ENCODE measurements at places on chromosomes 7 and 10.

GRCh38 chr7:151129960-151130591 lies 37.4 kb downstream of the GBX1 start:
- DNase-seq = no peak

- no peak for DNase-seq
These were observed 15.1 kb upstream of the CUBN start for GRCh38 chr10:17144757-17145156.

DNA sequence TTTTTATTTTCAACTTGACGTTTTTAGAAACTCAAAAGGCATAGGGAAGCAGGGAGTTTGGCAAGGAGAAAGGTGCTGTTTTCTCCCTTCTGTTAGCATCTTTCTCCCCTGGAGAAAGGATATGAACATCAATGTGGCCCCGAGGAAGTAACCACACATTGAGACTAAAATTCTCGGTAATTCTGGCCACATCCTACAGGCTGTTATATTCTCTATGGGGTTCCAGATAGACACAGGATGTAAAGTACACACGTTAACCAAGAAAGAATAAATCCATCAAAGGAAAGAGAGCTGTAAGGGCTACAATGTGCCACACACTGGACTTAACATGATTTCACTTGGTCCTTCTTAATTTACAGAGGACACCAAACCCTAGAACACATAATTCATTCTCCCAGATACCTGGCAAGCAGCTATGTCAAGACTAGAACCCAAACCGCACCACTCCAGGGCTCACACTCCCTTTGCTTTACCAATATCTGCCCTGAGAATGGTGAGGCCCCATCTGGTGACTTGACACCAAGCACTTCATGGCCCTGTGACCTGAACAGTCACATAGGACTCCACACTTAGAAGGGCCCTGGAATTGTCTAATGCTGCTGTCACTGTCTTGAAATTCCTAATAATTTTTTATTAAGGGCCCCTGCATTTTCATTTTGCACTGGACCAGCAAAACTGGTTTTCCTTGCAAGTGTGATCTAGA lies 73.9 kb downstream of the PRLHR start:
- no peak for DNase-seq

DNA sequence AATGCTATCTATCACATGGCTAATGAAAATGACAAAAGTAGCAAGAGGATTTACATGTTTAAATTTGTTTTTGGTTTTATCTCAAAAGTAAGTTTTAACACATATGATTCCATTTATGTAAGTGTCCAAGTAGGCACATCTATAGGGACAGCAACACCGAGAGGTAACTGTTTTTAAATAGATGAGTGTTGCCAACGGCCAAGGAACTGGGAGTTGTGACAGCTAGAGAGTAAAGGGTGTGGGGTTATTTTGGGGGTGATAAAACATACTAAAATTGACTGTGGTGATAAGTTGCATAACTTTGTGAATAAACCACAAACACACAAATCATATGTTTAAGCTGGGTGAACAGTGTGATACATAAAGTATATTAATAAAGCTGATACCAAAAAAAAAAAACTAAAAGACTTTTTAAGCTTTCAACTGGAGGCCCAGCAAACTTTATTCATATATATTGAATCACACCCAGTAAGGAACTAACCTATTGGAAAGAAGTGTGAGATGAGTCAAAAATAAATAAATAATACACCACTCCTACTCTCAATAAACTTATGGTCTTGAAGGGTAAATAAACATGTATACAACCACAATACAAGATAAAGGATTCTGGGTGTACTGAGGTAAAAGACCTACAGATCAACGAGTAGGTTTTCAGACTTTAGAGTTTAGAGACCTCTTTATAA lies 33.0 kb downstream of the LRRC72 start:
- no peak for DNase-seq

GRCh38 chr10:110717781-110718589 lies 73.8 kb downstream of the RBM20 start:
- no peak for DNase-seq

- no peak for DNase-seq
These were observed 4.8 kb downstream of the GCC1 start for GRCh38 chr7:127580612-127581011.

- DNase-seq = no peak
These were observed 20.6 kb upstream of the GDI2 start for GRCh38 chr10:5833814-5834213.

GRCh38 chr7:69845721-69846495 lies 247.6 kb downstream of the AUTS2 start:
- DNase-seq = no peak

DNA sequence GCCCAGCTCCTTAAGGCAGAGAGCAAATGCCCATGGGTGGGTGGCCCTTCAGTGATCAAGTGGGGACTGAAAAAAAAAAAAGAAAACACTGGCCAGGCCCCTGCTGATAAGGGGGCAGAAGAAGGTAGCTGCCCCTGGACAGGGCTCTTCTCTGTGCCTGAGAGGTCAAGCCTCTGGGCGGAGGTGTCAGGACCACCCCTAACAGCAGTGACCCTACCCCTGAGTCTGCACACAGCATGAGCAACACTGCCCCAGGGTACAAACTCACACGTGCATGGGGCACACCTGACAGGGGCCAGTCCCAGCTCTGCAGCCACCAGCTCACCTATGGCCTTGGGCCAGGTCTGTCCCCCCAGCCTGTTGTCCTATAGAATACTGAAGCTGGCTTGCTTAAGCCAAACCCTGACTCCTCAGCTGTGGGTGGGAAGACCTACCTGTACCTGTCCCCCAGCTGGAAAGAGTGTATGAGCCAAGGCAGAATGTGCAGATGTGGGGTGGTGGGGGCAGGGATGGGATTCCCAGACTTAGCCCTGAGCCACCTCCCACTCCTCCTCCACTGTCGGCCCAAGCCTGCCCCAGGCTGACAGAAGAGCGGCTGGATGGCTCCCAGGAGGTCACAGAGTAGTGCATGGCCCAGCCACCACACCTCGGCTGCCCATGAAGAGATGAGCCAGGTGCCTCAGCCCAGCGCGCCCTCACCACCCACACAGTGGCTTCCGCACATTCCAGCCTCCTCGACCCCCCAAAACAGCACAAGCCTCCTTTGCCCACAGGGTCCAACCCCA lies 23.7 kb downstream of the KCNH2 start:
- DNase-seq = no peak

GRCh38 chr10:60871215-60871614 lies 72.8 kb downstream of the RHOBTB1 start:
- DNase-seq = no peak

- no peak for DNase-seq
These were observed 6.1 kb downstream of the PNLIPRP2 start for GRCh38 chr10:116626815-116627214.

GRCh38 chr7:22418251-22419046 lies 61.5 kb upstream of the RAPGEF5 start:
- no peak for DNase-seq

DNA sequence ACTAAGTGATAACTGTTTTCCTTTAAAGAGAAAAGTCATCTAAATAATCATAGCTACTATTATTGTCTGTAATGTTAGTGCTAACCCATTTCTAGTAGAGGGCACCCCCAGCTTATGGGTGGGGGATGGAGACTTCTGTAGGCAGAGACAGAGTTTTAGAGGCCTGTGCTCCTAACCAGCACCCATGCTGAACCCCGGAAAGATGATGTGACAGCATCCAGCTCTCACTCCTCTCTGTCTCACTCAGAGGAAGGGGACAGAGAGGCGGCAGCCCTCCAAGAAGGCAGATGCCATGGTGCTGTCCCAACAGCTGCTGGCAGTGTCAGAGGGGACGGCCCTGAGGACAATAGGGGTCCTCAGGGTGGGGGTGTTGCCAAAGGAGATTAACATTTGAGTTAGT lies 74.4 kb upstream of the PRLHR start:
- DNase-seq = no peak

- no peak for DNase-seq
These were observed 41.4 kb upstream of the SLC26A5 start for GRCh38 chr7:103487419-103487818.

GRCh38 chr7:79563821-79564522 lies 110.5 kb upstream of the MAGI2 start:
- DNase-seq = no peak

- DNase-seq = no peak
These were observed 62.1 kb upstream of the LYZL2 start for GRCh38 chr10:30691639-30692015.

DNA sequence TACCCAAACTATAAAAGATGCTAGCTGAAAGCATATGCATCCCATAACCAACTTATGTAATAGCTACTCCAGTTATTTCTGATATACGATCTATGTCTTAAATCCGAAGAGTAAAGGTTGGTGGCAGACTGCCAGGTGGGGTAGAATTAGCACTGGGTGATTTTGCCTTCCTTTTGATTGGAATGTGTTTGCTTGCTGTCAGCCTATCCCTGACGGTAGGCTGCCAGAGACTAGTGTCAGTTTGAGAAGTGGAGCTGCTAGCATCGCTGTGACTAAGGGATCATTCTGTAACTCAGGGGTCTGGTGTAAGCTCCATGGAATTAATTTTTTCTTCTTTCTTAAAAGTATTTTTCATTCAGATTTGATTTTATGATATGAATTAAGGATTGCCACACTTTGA lies 9.5 kb upstream of the SEM1 start:
- no peak for DNase-seq

- no peak for DNase-seq
These were observed 22.9 kb downstream of the STRIP2 start for GRCh38 chr7:129457101-129457500.

DNA sequence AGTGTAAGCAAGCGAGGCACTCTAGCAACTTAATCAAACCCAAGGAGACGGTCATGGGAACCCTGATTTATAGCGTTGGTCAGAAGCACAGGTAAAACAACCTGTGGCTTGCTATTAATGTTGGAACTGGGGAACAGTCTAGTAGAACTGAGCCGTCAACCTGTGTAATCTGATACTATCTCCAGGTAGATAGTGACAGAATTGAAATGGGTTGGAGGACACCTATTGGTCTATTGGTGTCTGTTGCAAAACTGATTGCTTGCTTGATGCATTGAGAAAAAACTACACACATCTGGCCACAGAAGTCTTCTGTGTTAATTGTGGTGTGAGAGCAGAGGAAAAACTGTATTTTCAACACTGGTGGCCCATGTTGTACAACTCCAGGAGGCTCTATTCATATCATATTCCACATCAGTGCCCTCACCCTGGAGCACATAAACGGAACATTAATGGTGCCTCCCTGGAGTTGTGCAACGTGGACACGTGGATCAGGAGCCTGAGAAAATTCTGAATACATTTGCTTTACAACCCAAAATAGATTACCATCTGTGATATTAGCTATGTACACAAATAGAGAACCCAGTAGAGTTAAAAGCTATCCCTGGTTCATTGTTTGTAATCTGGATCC lies 112.2 kb downstream of the MYO3A start:
- no peak for DNase-seq

- DNase-seq = no peak
These were observed 153.4 kb downstream of the MLLT10 start for GRCh38 chr10:21687266-21688008.

DNA sequence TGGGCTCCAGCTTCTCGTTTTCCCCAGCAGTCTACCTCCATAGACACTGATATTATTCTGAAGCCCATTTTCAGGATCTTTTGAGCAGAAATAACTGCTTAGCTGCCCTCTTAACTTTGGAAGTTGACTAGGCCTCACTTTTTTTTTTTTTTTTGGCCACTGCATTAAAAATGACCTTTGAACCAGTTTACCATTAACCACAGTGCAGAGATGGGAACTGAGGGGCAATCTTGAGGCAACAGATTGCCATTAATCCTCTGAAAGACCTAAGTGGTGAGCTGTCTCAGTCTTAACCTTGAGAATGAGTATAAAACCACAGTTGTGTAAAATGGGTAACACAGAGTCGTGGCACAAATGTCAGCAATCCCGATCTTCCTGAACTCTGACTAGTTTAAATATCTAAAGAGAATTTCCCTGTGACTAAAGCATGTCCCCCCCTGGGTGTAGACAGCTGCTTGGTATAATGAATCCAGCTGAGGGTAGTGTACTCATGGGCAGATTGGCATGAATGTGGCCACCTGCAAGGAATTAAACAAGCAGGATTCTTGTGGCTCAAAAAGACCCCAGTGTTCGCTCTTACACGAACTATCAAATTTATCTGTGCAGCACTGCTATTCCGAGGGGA lies 46.1 kb upstream of the FMC1 start:
- DNase-seq = no peak

DNA sequence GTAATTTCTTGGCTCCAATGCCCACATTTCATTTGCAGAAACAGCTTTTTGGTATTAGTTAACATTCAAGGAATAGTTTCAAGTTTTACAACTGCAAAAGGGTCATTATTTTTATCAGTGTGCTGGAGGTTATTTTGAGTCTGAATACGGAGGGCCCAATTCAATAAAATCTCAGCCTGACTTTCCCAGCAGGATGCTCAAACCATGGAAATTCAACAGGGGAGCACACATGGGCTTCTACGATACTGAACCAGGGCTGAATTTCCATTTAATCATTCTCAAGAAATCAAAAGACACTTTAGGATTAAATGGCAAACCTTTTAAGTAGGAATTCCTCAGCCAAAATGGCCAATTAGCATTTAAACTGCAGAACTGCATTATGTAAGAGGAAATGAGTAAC lies 700.9 kb upstream of the ANKRD30A start:
- DNase-seq = no peak

DNA sequence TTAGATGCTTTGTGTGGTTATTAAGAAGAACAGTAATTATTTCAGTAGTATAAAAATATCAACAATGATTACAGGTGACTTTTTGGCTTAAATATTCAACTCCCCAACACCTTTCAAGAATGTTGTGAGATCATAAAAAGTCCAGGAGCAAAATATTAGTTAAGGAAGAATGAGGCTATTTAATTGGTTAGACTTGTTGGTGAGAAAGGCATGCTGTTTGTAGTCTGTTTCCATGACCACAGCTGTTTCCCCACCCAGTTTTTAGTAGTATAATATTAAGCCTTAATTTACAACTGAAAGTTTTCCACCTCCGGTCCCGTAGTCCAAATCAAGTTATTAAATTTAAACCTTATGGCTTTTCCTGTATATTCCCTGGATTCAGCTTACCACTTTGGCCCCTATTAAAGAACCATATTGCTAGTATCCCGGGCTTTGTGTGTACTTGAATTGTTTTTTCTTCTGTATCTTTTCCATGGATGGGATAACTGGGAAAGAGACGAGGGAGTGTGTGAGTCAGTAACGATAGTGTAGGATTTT lies 133.3 kb downstream of the CELF2 start:
- DNase-seq = no peak

DNA sequence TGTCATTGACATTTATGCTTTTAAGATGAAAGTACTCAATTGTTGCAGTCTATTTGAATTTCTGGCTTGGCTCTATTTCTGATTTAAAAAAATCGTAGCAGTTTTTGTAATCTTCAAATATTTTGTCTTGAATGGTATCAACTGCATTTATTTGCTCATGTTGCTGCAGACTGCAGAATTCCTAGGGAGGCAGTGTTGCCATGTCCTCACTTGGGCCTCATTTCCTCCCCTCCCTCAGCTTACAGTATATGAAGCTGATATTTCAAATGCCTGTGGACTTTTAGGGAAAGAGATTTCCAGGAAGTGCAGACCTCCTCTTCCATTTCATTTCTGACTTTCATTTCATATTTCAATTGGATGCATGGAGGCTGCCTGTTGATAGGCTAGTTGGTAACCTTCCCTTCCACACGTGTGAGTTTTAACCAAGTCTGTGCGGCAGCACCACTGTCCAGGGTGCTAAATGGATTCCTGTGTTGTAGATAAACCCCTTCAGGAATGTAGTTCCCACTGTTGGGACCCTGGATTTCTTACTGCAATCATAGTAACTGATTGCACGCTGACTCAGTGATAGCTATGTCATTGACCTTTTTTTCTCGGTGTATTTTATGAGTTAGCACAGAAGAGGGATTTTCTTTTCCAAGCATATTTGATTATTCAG lies 17.5 kb downstream of the VPS50 start:
- DNase-seq = no peak

- no peak for DNase-seq
These were observed 7.6 kb downstream of the LOXL4 start for GRCh38 chr10:98260350-98260749.

Measured in CMK (cell line).